Activated CD4-positive, alpha-beta T cell treated with anti-CD3 and anti-CD28 coated beads for 24 hours (primary cell): ENCODE measurements at places on chromosomes 2 and 18.

DNA sequence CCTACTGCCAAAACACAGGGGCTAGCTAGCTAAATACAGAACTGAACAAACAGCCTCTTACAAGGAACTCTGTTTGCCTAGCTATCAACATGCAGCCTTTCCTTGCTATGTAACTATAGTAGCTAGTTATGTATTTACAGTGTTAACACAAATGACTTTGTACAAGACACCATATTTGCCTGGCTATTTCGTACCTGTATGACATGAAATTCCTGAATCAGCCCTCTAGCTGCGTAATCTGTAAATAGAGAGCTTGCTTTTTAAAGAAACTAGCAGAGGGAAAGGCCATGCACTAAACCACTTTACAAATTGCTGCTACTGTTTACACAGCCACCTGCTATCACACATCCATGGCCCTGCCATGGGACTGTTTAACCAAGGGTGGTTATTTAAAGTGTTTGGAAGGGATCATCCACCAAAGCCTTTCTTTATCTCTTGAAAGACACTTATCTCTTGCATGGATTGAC, 248.7 kb downstream of the TFCP2L1 start:
- no peak for DNase-seq

GRCh38 chr2:98809878-98810587, 79.1 kb upstream of the MGAT4A start:
- no peak for DNase-seq

- DNase-seq, result no peak
Measured at GRCh38 chr2:72576861-72577260, 249.0 kb downstream of the EXOC6B start.

DNA sequence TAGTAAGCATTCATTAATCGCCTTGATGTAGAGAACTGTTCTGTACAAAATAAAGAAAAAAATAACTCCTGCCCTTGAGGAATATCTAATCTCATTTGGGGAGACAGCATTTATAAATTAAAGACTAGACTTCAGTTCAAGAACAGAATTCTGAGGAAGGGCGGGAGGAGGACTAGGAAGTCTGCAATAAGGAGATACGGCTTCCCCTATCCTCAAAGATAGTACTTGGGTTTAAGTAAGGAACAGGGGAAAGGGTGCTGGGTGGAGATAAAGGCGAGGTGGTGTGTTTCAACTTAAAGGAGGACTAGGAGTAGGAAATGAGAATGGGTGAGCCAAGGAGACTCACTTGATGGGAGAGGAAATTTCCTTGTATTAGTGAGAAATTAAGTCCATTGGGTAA, 121.9 kb upstream of the MSTN start:
- DNase-seq, result no peak

GRCh38 chr2:218041302-218042168, 27.5 kb upstream of the RUFY4 start:
- no peak for DNase-seq

- DNase-seq, result no peak
Measured at GRCh38 chr2:43958397-43959275, 37.2 kb downstream of the LRPPRC start.

GRCh38 chr2:184765112-184765895, 167.0 kb downstream of the ZNF804A start:
- no peak for DNase-seq

DNA sequence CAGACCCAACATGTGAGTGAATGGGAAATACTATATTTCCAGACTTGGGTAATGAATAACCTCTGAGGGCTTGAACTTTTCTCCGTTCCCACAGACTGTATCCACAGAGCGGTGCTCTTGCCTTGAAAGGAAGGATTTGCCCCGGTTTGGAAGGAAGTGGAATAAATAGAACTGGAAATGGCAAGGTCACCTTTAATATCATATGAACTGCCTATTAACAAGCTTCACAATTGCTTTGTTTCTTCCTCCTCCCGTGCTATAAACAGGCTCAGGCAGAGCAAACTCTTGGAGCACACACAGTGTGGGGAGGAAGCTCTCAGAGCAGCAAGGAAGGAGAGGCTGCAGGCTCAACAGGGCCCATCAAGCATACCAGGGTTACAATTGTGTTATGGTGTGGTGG, 28.5 kb upstream of the DARS1 start:
- no peak for DNase-seq

DNA sequence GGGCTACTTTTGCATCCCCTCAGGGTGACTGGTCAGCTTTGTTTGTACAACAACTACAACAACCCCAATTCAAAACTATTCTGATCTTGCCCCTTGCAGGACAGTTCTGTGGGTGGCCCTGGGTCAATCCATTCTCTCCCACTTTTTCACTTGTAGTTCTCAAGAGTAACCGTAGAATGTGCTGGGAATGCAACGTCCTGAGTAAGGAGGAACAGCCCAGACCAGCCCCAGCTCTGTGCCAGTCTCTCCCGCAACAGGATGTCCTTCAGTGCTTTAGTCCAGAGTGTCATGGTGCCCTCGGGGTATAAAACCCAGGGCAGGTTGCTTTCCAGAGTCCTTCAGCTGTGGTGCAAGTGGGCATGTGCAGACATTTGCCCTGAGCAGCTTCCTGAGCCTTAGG, 22.1 kb upstream of the TEX51 start:
- no peak for DNase-seq

DNA sequence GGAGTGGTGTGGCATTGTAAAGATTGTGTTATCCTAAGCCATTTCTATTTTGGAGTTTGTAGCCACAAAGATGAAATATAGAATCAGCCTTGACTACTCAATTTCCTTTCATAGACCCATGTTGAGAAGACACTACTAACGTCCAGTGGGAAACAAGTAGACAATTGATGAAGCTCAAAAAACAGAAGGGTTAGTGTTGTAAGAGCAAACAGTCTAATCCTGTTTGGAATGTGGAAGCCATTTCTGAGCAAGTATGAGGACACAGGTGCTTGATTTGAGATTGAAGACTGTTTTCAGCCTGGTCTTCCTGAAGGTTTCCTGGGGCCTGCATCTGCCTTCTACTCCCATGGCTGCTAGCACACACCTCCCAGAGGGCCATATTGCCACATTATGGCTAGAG, 29.1 kb downstream of the B3GNT2 start:
- DNase-seq, result no peak

- DNase-seq, result no peak
Measured at GRCh38 chr2:75194184-75194868, 5.0 kb downstream of the TACR1 start.

DNA sequence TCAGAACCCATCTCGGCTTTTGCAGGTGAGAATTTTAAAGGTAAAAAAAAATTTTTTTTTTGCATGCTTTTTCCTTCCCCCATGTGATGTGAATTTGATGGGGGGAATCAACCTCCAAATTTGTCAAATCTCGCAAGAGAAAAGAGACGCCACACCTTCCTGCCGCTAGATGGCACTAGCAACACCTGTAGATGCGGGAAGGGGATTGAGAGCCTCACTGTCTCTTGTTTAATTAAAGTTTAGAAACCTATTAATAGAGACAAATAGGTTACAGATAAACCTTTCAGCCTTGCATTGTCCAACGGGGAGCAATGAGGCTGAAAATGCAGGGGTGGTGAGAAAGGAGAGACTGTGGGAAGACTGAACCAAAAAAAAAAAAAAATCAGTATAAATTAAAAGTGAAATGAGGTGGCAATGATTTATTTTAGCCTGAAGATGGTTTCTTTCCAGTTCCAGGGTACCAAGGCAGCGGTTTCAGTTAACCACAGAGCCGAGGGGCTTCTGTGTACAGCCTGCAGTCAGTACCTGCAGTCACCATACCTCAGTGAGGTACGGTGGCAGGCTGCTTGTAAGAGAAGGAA, 84.6 kb downstream of the NRP2 start:
- peak; percentile 25 for DNase-seq

DNA sequence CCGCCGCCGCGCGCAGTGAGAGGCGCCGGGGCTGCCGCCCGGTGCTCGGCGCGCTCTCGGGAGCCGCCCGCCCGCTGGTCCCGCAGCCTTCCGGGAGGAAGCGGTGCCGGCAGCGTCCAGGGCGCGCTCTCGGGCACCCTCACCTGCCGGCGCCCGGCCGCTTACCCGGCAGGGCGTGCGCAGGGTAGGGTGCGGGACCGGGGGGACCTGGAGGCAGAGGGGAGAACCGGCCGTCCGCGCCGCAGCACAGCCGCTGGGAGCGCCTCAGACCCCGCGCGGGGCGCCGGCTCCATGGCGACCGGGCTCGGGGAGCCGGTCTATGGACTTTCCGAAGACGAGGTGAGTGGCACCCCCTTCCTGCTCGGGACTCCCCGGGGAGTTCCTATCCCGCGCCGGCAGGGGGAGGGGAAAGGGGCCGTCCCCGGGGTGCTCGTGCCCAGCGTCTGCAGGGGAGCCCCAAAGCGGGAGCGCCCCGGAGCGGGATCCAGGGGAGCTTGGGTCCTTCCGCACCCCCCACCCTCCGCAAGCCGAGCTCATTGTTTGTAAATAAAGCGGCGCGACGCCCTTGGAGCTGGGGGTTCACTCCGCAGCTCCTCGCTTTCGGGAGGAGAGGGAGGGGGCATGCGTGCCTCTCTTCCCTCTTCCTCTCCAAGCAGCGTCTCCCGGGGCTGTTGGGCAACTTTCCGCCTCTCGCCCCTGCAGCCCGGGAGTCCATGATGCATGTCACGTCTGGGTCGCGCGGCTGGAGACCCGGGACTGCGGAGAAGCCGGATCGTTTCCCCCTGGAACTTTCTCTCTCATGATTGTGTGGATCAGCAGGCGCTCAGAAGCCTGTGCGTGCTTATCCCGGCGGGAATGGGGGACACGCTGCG, 580 bp downstream of the NEDD4L start:
- peak; percentile 16 for DNase-seq

DNA sequence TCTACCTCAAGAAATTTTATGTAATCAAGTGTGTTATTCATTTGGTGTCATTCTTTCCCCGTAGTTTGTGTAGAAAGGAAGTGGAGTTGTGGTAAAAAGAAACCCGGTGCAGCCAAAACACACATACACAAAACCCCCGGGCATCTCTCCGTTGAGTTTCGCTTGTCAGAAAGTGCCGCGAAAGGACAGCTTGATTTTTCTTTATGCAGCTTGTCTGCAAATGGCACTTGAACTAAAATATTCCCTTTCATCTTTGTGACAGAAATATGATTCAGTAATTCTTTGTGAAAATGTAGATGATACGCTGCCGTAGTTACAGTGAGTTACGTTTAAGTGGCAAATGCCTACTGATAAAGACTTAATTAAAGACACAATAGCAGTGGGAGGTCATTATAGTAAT, 268.8 kb upstream of the SPRED2 start:
- no peak for DNase-seq

- no peak for DNase-seq
Measured at GRCh38 chr18:65769652-65770051, 18.8 kb downstream of the CDH7 start.

DNA sequence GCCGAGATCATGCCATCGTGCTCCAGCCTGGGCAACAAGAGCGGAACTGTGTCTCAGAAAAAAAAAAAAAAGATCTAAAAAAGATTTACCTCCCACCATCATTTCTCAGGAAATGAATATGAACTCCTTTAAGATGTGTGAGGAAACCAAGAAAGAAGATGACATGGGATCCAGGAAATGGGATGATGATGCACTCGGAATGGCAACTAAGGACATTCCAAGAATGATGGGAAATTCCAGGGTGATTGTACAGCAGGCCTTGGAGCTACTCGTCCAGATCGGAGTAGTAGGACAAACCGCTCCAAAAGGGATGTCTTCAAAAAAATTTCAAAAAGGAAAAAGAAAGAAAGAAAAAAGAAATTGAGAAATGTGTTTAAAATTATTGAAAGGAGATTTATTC, 84.9 kb upstream of the PMAIP1 start:
- no peak for DNase-seq

- no peak for DNase-seq
Measured at GRCh38 chr2:149715005-149715592, 127.5 kb upstream of the MMADHC start.

- no peak for DNase-seq
Measured at GRCh38 chr2:164808776-164809175, 32.8 kb downstream of the COBLL1 start.

DNA sequence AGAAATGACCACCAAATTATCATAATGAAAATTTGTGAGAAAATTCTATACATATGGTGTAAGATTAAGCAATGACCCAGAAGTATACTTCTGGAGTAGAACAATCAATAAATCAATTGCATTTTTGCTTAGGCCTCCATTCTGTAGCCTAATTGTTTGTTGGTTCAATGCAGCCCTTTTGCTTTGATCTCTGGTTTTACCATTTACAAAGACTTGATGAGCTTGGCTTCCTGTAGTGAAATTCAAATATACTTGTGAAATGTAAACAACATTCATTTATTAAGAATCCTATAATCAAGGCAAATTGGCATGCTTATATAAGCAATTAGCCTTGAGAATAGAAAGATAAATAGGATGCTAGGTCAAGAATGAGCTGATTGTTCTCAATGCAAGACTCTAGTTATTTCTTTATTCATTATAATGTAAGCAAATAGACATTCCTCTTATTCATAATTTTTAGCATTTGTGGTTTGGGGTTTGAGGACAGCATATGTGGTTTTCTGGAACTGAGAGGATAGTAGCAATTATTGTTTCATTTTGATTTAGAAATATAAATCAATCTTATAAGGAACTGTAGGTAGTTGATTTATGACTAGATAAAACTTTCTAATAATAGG, 9.7 kb downstream of the FMNL2 start:
- no peak for DNase-seq

GRCh38 chr2:65377556-65378192, 54.7 kb downstream of the SPRED2 start:
- DNase-seq, result no peak

DNA sequence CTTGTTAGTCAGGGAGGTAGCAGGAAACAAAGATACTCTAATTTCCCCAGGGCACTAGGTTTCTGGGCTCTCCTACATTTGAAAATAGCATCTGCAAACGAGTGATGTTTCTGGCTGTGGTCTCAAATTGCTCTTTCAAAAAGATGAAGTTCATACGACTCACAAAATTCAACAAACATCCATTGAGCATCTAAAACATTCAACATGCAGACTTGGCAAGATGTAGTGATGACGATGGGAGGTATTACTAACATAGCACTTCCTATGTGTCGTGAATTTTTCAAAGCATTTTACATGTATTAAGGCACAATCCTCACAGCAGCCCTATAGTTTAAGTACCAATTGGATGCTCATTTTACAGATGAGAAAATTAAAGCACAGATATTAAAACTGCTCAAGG, 5.2 kb downstream of the CCBE1 start:
- no peak for DNase-seq

- no peak for DNase-seq
Measured at GRCh38 chr2:221641181-221641871, 69.2 kb upstream of the EPHA4 start.

- no peak for DNase-seq
Measured at GRCh38 chr18:45320724-45321123, 294.6 kb upstream of the SLC14A2 start.
